ENCODE measurements at places on chromosomes 11 and 22. TPM values are rescaled to one million over a fixed set of nuclear protein-coding genes. Genes with fewer than 3 reads are reported as not detected.

GRCh38 chr11:33919645-33920044 lies 27.8 kb upstream of the LMO2 start:
- DNase-seq: no peak

DNA sequence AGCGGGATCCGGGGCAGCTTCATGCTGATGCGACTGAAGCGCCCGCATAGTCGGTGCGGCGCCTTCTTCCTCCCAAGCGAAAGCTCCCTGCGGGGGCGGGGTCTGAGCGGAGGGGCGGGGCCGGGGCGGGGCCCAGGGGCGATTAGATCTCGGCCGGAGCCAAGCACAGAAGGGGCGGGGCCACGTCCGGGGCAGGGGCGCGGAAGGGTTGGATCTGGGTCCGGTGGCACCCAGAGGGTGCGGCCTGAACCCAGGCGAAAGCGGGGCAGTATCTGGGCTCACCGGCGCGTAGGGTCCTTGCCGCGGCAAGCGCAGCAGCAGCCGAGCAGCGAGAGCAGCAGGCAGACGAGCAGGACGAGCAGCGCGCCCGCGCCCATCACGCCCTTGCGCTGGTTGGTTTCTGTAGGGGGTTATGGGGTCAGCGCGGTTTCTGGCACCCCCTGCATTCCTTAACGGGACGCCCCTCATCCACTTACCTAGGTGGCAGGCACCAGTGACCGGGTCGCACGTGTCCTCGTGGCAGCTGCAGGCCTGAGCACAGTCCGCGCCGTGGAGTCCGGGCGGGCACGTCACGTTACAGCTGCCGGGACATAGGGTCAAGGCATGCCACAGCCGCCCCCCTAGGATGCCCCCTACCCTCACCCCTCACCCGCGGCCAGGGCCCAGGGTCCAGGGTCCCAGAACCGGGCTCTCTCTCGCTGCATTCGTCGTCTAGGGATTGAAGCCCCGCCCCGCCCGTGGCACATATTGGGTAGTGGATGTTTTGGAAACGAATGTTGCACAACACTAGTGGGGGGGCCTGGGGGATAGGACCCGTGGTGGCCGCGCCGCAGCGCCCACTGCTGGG lies 8.1 kb downstream of the SCARF2 start:
- DNase-seq: no peak

DNA sequence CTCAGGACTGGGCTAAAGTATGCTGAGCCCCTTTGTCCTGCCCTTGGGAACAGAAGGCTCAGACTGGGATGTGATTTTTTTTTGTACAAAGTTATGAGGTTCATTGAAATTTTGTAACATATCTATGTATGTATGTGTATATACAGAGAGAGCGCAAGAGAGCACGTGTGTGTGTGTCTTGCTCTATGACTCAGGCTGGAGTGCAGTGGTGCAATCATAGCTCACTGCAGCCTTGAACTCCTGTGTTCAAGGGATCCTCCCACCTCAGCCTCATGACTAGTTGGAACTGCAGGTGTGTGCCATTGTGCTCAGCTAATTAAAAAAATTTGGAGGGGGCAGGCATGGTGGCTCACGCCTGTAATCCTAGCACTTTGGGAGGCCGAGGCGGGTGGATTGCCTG lies 5.7 kb downstream of the TMEM25 start:
- DNase-seq: peak; percentile 50

SLC43A3 gene
- 22.0 TPM for polyA plus RNA-seq

- DNase-seq: no peak
Measured at GRCh38 chr11:117458275-117459122, 130.8 kb downstream of the CEP164 start.

UBQLN3 gene
- not detected for polyA plus RNA-seq

IGLL1 gene
- not detected for polyA plus RNA-seq

CDCA5 gene
- polyA plus RNA-seq: 14.9 TPM

SCN2B gene
- 0.05 TPM for polyA plus RNA-seq

DNA sequence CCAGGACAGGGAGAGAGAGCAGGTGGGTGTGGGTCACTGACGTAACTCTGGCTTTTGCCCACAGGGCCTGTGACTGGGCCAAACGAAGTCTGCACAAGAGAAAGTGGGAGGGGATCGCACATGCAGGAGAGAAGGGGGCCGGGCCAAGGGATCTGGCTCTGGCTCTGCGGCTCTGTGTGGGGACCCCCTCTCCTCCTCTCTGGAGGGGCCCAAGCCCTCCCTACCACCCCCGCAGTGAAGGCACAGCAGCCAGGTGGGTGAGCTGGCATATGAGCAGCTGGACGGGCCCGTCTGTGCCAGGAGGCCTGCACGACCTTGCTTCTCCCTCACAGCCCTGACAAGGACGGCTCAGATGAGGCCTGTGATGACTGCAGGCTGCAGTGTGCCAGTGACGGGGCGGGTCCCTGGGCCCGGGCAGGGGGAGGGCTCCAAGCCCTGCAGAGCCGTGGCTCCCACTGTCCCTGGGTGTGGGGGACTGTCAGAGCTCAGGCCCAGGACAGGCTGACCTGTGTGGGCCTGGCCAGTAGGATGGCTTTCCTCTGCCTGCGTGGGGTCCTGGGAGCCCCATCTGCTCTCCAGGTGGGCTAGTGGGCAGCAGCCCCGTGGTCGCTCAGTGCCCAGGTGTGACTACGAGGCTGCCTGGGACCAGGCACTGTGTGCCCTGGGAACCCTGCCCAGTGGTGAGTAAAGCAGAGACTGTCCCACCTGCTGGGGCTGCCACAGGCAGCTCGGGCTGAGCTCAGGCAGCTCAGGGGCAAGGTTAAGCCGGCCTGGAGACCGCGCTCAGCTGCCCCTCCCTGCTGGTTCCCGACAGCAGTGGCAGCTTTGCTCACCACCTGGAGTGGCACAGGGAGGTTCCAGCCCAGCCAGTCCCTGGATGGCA lies 22.2 kb downstream of the MRGPRG start:
- DNase-seq: no peak

All from IMR-90 (cell line).